Right forelimb (tissue), 1 donor: ENCODE measurements at places on chromosomes 1 and 21.

DNA sequence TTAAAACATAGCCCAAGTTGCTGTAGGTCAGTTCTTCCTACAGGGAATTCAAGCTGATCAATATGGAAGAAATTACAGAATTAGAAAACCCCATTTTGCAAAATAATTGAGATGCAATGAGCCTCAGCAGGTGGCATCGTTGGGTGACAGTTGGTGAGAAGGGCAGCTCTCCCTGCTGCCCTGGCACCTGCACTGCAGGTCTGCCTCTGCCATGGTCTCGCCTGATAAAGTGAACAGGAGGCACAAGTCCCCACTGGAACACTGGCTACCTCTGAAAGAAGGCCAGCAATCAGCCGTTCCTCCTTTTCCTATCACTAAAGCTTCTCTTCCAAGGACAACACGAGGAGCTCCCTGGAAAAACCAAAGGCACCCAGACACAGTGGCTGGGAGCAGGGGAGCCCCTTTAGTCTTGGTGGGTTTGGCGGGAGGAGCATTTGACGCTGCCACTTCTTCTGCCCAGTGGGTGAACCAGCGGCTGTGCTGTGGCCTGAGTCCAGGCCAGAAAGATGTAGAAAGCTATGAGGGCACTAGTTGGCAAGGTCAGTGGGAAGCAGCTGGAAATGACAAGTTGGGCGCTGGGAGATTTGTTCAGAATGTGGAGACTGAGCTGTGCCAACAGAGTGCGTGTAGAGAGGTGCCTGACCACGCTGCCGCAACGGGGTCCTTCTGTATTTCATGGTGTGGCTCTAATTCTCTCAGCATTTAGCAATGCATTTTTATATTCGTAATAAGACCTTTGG lies 93.1 kb downstream of the RIPK4 start:
- no peak for DNase-seq

- DNase-seq: peak; percentile 81
Observed at GRCh38 chr1:24070821-24071393, 41.0 kb downstream of the MYOM3 start.

DNA sequence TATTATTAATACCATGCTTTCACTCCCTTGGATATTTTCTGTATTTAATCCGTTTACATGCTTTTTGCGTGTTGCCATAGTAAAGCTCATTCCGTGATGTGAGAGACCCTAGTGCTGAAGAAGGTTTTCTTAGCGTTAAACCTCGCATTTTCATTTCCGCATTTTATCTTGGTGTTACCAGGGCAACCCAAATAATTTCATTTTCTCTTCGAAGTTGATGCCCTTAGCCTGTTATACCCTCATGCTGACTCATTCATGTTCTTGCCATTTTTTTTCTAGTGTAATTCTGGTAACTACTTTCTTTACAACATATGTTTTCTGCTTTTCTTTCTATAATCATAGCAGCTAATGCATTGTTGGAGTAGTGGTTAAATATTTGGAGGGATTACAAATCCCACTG lies 37.2 kb downstream of the LRRC8C start:
- DNase-seq: no peak

- DNase-seq: peak; percentile 77
Observed at GRCh38 chr1:205543351-205544301, 39.2 kb downstream of the CDK18 start.

DNA sequence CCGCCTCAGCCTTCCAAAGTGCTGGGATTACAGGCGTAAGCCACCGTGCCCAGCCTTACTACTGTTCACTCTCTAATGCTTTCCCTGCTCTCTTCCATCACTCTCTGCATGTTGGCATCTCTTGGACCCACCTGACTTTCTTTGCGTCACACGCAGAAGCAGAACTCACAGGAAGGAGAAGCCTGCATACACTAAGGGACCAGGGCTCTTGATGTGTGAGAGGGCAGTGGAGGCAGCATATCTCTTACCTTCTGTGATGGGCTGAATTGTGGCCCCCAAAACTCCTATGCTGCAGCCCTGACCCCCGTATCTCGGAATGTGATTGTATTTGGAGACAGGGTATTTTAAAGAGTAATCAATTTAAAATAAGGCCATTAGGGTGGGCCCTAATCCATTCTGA lies 26.7 kb upstream of the SLAMF9 start:
- no peak for DNase-seq

- DNase-seq: no peak
Observed at GRCh38 chr1:8299963-8300362, 18.0 kb upstream of the SLC45A1 start.

DNA sequence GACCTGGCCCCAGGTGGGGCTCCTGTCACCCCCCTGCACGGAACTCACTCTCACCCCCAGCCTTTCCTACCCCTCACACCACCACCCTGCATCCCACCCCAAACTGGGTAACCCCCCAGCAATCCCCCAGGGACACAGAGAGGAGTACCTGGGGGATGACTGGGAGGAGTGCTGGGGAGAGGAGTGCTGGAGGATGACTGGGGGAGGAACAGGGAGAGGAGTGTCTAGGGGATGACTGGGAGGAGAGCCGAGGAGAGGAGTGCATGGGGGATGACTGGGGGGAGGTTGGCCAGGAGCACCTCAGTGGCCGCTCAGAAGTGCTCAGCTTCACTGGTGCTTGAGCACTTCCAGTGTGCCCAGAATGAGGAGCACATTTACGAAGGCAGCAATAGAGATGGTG lies 59.1 kb downstream of the SIK1 start:
- no peak for DNase-seq

DNA sequence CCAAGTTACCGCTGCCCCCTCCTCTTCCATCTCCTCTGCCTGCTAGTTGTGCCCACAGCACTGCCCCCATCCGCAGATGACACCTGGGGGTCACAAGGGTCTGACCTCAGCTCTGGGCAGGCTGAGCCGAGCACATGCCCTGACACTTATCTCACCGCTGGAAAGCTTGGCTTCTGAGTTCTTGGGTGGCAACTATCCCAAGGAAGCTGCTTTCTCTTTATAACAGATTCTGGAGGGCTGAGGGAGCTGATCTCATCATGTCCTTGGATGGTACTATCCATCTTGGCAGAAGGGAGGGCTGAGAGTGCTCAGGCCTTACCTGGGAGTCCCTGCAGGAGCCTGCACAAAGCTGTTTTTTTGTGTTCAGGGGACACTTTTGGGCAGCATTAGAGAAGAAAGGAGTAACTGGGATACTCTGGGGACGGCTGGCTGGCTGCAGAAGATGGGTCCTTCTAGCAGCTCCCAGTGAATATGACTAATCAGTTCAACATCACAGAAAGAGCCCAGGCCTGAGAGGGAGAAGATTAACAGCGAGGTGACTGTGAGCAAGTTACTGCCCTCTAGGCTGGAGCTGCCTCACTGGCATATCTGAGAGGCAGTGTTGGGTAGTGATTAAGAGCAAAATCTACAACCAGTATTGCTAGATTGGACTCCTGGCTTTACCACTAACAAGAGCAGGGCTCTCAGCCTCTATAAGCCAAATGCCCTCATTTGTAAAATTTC lies 71.6 kb downstream of the PLXNA2 start:
- no peak for DNase-seq

DNA sequence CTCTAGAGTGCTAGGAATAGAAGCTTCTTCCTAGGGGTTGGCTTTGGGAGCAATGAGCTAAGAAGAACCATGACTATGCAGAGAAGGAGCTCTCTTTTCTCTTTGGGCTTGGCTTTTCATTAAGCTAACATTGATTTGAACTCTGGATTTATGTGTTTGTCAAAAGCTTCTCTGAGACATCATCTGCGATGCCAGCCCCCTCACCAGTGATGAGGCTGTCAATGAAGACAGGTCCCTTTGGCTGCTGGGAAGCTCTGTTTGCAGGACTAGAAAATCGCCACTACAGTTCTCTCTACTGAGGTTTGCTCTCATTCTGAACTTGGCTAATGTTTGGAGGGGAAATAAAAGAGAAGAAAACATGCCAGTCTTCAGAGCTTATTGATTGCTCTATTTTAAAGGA lies 185.0 kb downstream of the PCP4 start:
- DNase-seq: no peak

DNA sequence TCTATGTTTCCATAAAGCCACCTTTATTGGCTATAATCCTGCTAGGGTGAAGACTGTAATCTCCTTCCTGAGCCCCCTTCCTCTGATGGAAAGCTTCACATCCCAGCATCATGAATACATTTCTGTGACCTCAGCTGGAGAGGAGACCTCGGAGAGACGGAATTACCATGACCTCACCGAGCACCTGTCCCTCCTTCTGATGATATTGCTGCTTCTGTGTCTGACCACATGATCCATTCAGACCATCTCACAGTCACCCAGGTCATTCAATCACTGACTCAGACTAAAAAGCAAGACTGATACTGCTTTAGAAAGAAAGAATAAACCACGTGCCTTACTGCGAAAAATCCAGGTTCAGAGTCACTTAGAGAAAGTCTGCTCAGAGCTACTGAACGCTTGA lies 8.8 kb downstream of the KCND3 start:
- no peak for DNase-seq

DNA sequence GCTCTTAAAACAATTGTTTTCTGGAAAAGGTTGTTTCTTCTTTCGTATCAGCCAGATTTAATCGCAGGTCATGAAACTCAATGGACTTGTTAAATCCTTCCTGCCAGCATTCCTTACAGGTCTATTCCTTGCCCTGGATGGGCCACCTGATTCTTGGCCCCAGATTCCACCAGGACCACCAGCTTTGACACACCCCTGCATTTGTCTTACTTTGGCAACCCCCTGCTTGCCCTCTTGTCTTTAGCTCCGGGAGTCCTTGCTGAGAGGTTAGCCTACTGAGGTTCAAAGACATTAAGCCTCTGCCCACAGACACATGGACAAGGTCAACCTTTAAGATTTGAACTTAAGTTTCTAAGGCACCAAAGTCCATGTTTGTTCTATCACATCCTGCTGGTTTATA lies 27.1 kb upstream of the DAB1 start:
- DNase-seq: no peak

DNA sequence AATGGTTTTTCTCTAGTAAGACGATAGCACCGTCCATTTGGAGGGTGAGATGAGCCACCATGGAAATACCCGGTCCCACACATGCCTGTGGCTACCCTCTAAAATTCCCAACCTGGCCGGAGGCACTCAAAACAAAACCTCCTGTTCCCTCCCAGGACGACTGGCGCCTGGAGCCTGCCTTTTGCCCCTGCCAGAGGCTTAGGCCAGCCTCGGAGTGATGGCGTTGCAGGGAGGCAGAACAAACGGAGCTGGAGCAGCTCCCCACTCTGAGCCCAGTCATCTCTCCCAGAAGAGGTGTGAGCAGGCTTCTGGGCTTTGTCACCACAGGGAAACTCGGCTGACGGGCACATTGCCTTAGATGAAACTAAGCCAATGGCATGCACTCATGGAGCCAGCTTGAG lies 213.7 kb upstream of the HOOK1 start:
- no peak for DNase-seq

- no peak for DNase-seq
Observed at GRCh38 chr1:111660204-111661150, 40.9 kb downstream of the RAP1A start.

DNA sequence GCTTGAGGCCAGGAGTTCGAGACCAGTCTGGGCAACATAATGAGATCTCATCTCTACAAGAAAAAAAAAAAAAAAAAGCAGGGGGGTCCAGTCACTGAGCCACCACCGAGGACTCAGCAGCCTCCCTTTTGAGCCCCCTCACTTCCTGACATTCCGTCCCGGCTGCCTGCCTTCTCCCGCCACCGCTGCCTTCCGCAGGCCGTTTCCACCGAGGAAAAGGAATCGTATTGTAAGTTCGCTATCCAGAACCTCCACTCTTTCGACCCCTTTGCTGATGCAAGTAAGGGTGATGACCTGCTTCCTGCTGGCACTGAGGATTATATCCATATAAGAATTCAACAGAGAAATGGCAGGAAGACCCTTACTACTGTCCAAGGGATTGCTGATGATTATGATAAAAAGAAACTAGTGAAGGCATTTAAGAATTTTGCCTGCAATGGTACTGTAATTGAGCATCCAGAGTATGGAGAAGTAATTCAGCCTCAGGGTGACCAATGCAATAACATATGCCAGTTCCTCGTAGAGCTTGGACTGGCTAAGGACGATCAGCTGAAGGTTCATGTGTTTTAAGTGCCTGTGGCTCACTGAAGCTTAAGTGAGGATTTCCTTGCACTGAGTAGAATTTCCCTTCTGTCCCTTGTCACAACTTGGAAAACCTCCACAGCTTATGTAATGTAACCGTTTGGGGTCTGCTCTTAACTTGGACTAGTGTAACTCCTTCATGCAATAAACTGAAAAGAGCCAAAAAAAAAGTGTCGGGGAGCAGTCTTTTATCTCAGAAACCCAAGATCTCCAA lies 55.6 kb downstream of the GLUL start:
- DNase-seq: no peak

GRCh38 chr1:81186261-81186660 lies 614.5 kb upstream of the ADGRL2 start:
- no peak for DNase-seq

- DNase-seq: no peak
Observed at GRCh38 chr1:58107943-58108342, 438.6 kb downstream of the OMA1 start.

GRCh38 chr1:245094954-245095353 lies 59.8 kb upstream of the KIF26B start:
- DNase-seq: no peak

GRCh38 chr1:41915786-41916571 lies 2.7 kb downstream of the HIVEP3 start:
- no peak for DNase-seq

DNA sequence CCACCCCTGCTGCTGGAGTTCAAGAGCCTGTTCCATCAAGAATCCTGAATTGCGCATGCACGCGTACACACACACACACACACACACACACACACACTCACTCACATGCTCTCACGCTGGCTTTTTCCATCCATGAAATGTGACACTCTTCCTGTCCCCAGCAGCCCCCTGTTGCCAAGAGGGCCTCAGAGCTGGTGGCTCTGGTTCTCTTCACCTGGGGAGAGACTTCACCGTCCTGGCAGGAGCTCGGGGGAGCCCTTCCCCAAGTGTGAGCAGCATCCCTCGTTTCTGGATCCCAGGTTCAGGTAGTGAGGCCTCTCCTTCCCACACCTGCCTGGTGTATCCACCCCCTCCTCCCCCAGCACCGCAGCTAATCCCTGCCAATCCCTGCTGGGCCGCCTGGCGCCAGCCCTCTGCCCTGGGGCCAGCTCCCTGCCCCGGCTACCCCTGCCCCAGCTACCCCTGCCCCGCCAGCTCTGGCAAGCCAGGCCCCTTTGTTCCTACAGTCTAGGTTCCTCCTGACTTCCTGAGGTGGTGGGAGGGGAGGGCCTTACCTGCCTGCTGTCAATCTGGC lies 9.9 kb downstream of the PLOD1 start:
- peak; percentile 76 for DNase-seq

GRCh38 chr1:37699147-37699546 lies 6.8 kb downstream of the CDCA8 start:
- no peak for DNase-seq

- DNase-seq: peak; percentile 54
Observed at GRCh38 chr1:94755675-94756074, 64.5 kb upstream of the SLC44A3 start.

GRCh38 chr1:29297450-29297849 lies 61.1 kb downstream of the PTPRU start:
- DNase-seq: no peak
